ENCODE measurements at places on chromosomes 16 and 17. TPM values are rescaled to one million over a fixed set of nuclear protein-coding genes. Genes with fewer than 3 reads are reported as not detected.
A peak's percentile ranks its signal among the peaks of the same experiment; 100 is the strongest.

Gene KRTAP1-5
- not detected for total RNA-seq

Gene CLEC18C
- total RNA-seq: not detected

Gene VPS35
- 98.4 TPM for total RNA-seq

Gene WNT3
- total RNA-seq: 0.12 TPM

- no peak overlapping the region for H3K4me3 ChIP-seq
- H3K4me1 ChIP-seq: peaks cover 50% of the 10 kb centered on the region
- no peak overlapping the region for H3K27ac ChIP-seq
- no peak for DNase-seq
- H3K36me3 ChIP-seq: peaks cover 47% of the 10 kb centered on the region
- no peaks in the 10 kb centered on the region for H3K27me3 ChIP-seq
Measured at GRCh38 chr16:48592839-48593429, 17.0 kb downstream of the N4BP1 start.

Gene ALOX12B
- 3.6 TPM for total RNA-seq

DNA sequence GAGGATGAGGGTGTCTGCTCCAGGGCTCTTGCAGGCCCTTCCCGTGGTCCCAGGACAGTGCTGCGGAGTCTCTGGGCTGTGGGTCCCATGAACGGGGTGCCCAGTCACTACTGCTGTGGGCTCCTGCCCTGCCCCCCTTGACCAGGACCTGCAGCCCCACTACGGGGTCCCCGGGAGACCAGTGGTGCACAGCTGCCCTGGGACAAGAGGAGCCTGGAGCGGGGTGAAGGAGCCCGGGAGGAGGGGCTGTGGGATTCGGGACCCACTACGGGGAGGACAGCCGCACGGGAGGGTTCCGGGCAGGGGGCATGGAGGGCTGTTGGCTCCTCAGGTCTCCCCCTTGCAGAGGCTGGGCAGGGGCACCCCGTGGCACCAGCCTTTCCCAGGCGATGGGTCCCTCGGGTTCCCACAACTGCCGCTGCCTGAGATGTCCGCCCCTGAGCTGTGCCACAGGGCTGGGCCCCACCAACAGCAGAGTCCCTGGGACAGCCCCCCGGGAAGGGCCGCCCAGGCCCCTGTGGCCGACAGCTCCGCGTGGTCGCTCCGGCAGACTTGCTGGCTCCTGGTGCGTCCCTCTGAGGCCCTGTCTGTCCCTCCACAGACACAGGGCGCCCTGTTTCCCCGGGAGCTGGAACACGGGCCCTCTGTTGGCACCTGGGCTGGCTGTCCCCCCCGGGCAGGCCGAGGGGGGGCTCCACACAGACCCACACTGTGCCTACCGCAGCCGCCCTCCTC lies 52.1 kb upstream of the GNG13 start:
- no peaks in the 10 kb centered on the region for H3K4me1 ChIP-seq
- no peak overlapping the region for H3K4me3 ChIP-seq
- no peak for DNase-seq

GRCh38 chr16:78396046-78396445 lies 296.6 kb downstream of the WWOX start:
- no peaks in the 10 kb centered on the region for H3K4me1 ChIP-seq
- H3K27ac ChIP-seq: no peak overlapping the region
- H3K4me3 ChIP-seq: no peak overlapping the region
- DNase-seq: no peak
- peaks cover 9% of the 10 kb centered on the region for H3K36me3 ChIP-seq

Gene CARD14
- total RNA-seq: not detected

- no peak overlapping the region for H3K27ac ChIP-seq
- H3K4me1 ChIP-seq: no peaks in the 10 kb centered on the region
- no peaks in the 10 kb centered on the region for H3K36me3 ChIP-seq
- no peak for DNase-seq
- H3K4me3 ChIP-seq: no peak overlapping the region
Measured at GRCh38 chr17:19610879-19611278, 37.7 kb upstream of the ALDH3A2 start.

DNA sequence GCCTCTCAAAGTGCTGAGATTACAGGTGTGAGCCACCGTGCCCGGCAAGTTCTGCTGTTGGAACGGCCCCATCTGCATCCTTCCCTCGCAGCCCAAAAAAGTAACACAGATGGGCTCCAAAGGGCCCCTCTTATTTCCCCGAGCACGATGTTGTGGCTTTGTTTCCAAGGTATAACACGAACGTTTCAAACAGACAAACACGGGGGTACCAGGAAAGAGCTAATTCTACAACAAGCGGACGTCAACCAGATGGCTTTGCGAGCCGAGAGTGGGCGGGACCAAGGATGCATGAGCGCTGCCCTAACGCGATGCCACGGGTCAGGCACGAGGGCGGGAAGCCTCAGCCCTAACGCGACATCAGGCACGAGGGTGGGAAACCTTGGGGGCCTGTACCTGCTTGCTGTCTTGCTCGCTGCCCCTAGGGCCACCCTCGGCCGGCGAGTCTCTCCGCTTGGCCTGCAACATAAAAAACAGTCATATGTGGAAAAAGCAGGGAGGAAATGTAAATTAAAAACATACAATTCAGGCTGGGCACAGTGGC lies 24.2 kb downstream of the UNKL start:
- DNase-seq: no peak
- H3K4me3 ChIP-seq: no peak overlapping the region
- no peaks in the 10 kb centered on the region for H3K27me3 ChIP-seq
- H3K27ac ChIP-seq: no peak overlapping the region
- H3K36me3 ChIP-seq: peaks cover 6% of the 10 kb centered on the region

- no peak overlapping the region for H3K4me3 ChIP-seq
- no peak overlapping the region for H3K27ac ChIP-seq
- DNase-seq: no peak
- no peaks in the 10 kb centered on the region for H3K36me3 ChIP-seq
Measured at GRCh38 chr16:6861135-6861814, 471.4 kb upstream of the RBFOX1 start.

Gene IKZF3
- 37.6 TPM for total RNA-seq

DNA sequence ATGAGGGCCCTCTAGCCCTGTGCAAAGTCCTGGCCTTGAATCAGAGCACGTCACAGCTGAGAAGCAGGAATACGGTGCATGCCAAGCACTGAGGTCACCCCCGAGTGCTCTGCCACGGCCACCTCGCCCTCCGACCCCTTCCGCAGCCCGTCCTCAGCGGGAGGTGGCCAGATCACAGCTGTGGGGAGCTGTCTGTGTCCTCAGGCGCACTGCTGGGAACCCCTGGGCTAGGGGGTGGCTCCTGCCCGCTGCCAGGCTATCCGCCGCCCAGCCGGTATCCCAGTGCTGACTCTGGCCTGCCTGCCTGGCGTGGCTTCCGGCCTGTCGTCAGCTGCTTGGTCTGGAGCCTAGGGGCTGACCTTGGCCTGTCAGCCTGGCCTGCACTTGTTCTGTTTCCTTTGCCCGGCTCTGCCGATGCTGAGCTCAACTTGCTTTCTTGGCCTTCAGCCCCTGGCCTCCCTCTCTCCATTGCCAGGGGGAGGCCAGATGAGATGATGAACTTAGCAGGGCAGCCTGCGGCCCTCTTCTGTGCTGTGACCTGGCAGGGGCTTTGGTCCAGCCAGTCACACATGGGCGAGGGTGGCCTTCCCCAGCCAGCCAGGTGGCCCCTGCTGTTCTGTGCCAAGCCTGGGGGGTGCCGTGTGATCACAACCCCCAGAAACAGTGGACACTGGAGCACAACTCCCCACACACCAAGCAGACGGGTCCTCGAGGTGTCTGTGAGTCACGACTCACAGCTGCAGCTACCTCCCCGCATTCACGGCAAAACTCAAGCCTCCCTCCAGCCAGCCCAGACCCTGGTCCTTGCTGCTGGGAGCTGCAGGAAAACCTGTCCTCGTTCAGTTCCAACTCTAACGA lies 77.3 kb downstream of the ZDHHC7 start:
- no peak overlapping the region for H3K27ac ChIP-seq
- DNase-seq: no peak
- peaks cover 2% of the 10 kb centered on the region for H3K4me1 ChIP-seq
- H3K27me3 ChIP-seq: no peaks in the 10 kb centered on the region
- H3K36me3 ChIP-seq: no peaks in the 10 kb centered on the region

DNA sequence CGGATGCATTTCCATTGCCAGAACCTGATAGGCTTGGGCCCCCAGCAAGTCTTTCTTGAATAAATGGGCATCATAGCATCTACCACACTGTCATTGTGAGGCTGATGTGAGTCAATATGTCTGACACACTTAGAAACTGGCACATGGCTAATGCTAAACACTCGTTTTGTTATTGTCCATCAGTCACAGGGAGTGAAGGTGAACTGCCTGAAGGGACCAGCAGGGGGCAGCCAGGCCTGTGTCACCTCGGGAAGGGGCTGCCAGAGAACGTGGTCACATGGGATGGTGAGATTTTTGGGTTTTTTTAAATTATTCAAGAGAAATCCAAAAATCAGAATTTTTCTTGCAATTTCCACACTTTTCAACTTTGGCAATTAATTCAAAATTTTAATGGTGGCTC lies 831 bp upstream of the RCVRN start:
- DNase-seq: peak; percentile 66
- peaks cover 8% of the 10 kb centered on the region for H3K27me3 ChIP-seq
- H3K27ac ChIP-seq: no peak overlapping the region
- no peaks in the 10 kb centered on the region for H3K4me1 ChIP-seq
- H3K36me3 ChIP-seq: no peaks in the 10 kb centered on the region

DNA sequence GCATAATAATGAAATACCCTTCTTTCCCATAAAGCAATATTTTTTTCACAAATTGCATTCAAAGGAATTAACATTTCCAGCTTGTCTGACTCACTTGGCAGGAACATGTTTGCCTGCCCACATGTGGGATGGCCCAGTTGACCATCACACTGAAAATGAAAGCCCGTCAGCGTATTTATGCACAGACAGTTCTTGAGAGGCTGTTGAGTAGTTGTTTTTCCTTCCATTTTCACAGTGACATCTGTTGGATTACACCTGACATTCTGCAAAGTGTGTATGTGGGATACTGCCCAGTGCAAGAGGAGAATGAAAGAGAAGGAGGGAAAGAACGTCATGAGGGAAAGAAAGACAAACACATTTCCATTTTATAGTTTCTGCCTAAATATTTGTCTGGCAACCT lies 29.7 kb downstream of the HS3ST4 start:
- no peak overlapping the region for H3K4me3 ChIP-seq
- H3K4me1 ChIP-seq: no peaks in the 10 kb centered on the region
- no peak overlapping the region for H3K27ac ChIP-seq
- H3K27me3 ChIP-seq: no peaks in the 10 kb centered on the region

Gene PIMREG
- 8.4 TPM for total RNA-seq

GRCh38 chr17:27354491-27355081 lies 60.7 kb downstream of the WSB1 start:
- DNase-seq: peak; percentile 21
- peaks cover 23% of the 10 kb centered on the region for H3K4me1 ChIP-seq
- H3K27me3 ChIP-seq: no peaks in the 10 kb centered on the region

- DNase-seq: peak; percentile 25
- H3K27me3 ChIP-seq: peaks cover 32% of the 10 kb centered on the region
- peaks cover 11% of the 10 kb centered on the region for H3K4me1 ChIP-seq
Measured at GRCh38 chr17:20010099-20010863, 1.1 kb downstream of the SPECC1 start.

Gene SMIM5
- 0.12 TPM for total RNA-seq

Gene CSF3
- total RNA-seq: not detected

- H3K4me3 ChIP-seq: no peak overlapping the region
- H3K36me3 ChIP-seq: no peaks in the 10 kb centered on the region
- H3K27me3 ChIP-seq: peaks cover 4% of the 10 kb centered on the region
- no peak overlapping the region for H3K27ac ChIP-seq
- no peaks in the 10 kb centered on the region for H3K4me1 ChIP-seq
- DNase-seq: no peak
Measured at GRCh38 chr16:86270696-86271095, 239.6 kb upstream of the FOXF1 start.

- no peak for DNase-seq
- peak overlapping the region; percentile 89 for H3K27ac ChIP-seq
- no peaks in the 10 kb centered on the region for H3K27me3 ChIP-seq
- peaks cover 33% of the 10 kb centered on the region for H3K4me1 ChIP-seq
Measured at GRCh38 chr17:83084621-83085056, 5.2 kb downstream of the METRNL start.

GRCh38 chr17:65261152-65261551 lies 124.0 kb downstream of the RGS9 start:
- H3K36me3 ChIP-seq: no peaks in the 10 kb centered on the region
- no peak overlapping the region for H3K27ac ChIP-seq
- peaks cover 19% of the 10 kb centered on the region for H3K4me1 ChIP-seq

Gene HOXB6
- total RNA-seq: not detected

- H3K27me3 ChIP-seq: peaks cover 5% of the 10 kb centered on the region
- H3K4me1 ChIP-seq: no peaks in the 10 kb centered on the region
- no peak overlapping the region for H3K27ac ChIP-seq
- no peaks in the 10 kb centered on the region for H3K36me3 ChIP-seq
- no peak overlapping the region for H3K4me3 ChIP-seq
Measured at GRCh38 chr17:13484020-13484419, 117.7 kb downstream of the HS3ST3A1 start.

Gene ACACA
- total RNA-seq: 57.2 TPM

GRCh38 chr17:6507535-6507934 lies 48.8 kb downstream of the PITPNM3 start:
- no peaks in the 10 kb centered on the region for H3K27me3 ChIP-seq
- DNase-seq: no peak
- H3K36me3 ChIP-seq: no peaks in the 10 kb centered on the region
- no peaks in the 10 kb centered on the region for H3K4me1 ChIP-seq
- no peak overlapping the region for H3K4me3 ChIP-seq

Gene PYDC1
- not detected for total RNA-seq

GRCh38 chr17:60463157-60463835 lies 41.0 kb downstream of the CHCT1 start:
- no peak for DNase-seq
- H3K36me3 ChIP-seq: peaks cover 20% of the 10 kb centered on the region
- no peaks in the 10 kb centered on the region for H3K4me1 ChIP-seq

Gene CD79B
- 28.0 TPM for total RNA-seq

DNA sequence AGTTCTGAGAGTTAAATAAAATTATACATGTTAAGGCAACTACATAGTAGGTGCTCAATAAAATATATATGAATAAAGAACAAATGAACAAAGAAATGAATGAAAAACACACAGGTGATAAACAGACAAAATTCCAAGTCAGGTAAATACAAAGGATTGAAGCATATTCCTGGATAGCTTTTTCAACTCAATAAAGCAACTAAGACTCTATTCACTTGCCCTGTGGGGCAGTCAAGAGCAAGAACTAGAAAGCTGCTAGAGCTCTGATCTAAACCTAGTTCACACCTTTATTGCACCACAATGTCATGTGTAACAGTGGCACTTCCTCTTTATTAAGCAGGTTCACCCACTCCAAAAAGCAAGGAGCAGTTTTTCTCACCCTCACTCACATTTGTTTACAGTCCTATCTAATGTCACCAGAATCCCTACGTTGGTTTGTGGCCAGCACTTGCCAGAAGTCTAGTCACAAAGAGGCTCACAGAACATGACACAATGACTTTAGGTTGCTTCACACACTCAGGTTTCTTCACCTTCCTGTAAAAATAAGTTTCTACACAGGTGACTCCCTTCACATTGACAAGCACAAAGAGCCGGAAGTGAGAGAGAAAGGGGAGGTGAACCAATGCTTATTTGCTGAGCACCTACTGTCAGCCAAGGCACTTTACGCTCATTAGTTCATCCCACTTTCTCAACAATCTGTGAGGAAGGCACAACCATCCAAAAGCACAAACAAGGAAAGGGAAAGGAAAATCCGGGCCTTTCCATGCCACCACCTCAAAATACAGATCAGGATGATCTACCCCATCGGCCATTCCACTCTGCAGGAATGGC lies 70.8 kb downstream of the XPO6 start:
- peaks cover 52% of the 10 kb centered on the region for H3K36me3 ChIP-seq
- peaks cover 85% of the 10 kb centered on the region for H3K4me1 ChIP-seq
- peak overlapping the region; percentile 60 for H3K4me3 ChIP-seq
- DNase-seq: peak; percentile 85

- no peaks in the 10 kb centered on the region for H3K27me3 ChIP-seq
- DNase-seq: no peak
- H3K36me3 ChIP-seq: no peaks in the 10 kb centered on the region
- no peak overlapping the region for H3K27ac ChIP-seq
Measured at GRCh38 chr16:6160303-6160702, 1062.7 kb upstream of the EEF2KMT start.

Gene CNGB1
- total RNA-seq: not detected
